ENCODE measurements at places on chromosomes 5 and 9. TPM values are rescaled to one million over a fixed set of nuclear protein-coding genes. Genes with fewer than 3 reads are reported as not detected.

GRCh38 chr5:127187706-127188105, 102.9 kb upstream of the MEGF10 start:
- DNase-seq = no peak

GRCh38 chr9:128684325-128685199, 4.5 kb upstream of the SET start:
- DNase-seq = peak; percentile 87

EIF4EBP3 gene
- total RNA-seq = 11.3 TPM

DNA sequence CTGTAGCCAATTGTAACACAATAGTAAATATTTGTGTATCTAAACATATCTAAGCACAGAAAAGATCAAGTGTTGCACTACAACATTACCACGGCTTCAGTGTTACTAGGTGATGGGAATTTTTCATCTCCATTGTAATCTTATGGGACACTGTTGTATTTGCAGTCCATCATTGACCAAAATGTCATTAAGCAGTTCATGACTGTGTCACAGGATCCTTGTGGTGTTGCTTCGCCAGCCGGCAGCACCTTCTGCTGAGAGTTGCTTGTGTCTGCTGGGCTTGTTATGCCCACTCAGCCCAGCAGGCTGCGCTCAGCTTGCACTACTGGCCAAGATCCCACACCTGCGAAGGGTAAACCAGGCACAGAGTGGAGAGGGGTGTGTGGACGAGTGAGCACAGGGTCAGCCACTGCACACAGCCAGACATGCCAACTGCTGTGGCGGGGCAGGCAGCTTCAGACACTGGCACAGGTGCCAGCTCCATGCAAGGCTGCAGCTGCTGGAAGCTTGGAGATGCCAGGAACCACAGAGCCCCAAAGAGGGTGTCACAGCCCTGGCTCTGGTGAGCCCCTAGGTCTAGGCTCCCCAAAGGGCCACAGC, 273.7 kb downstream of the CETN3 start:
- no peak for DNase-seq

DNA sequence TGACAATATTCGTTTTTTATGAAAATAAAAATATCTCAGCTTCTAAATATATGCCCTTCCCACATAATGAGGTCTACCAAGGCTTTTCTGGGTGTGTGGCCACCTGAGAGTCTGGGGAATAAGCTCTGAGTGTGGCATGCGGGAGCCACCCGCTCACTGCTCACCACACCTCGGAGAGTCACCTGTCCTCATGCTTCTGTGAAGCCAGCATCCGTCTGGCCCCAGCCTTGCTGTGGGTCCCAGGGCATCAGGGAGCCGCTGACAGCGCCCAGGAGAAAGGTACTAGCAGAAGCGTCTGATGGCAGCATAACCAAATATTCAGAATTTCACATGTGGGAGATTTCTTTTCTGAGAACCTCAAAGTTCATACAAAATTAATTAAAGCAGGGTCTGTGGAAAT, 133.2 kb upstream of the IRX4 start:
- no peak for DNase-seq

DNA sequence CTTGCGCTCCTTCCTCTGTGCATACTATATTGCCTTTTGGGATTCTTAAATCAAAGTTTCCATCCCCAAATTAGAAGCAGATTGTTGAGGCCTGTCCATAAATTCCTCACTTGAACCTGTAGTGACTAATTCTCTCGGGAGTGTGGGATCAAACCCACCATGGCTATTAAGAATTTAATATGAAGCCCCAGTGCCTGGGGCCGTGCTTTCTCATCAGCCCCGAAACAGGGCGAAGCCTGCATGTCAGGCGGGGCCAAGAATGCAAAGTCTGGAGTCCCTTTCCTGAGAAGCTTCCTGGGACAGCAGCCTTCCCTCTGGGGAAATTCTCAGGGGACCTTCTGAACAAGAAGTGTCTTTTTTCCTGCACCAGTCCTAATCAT, 29.3 kb upstream of the FAT2 start:
- DNase-seq = no peak
